ENCODE measurements at places on chromosomes 11 and 22. TPM values are rescaled to one million over a fixed set of nuclear protein-coding genes. Genes with fewer than 3 reads are reported as not detected.

DNA sequence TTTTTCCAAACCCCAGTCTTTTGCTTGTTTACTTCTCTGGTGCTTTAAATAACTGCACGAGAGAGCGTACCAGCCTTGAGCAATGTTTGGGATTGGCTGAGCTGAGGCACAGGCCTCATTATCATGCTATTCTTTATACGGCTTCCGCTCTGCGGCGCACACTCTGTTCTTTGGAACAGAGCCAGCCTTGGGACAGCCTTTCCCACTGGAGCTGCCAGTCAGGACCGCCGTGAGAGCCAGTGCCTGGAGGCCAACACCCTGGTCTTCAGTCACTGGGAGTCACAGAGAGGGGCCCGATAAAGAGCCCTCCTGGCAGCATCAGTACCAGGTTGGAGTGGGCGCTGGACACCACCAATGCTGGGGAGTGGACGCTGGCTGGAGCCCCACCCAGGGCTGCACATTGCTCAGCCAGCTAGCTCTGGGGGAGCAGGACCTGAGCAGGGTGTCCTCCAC lies 125.6 kb downstream of the BCR start:
- DNase-seq = peak; percentile 92

DNA sequence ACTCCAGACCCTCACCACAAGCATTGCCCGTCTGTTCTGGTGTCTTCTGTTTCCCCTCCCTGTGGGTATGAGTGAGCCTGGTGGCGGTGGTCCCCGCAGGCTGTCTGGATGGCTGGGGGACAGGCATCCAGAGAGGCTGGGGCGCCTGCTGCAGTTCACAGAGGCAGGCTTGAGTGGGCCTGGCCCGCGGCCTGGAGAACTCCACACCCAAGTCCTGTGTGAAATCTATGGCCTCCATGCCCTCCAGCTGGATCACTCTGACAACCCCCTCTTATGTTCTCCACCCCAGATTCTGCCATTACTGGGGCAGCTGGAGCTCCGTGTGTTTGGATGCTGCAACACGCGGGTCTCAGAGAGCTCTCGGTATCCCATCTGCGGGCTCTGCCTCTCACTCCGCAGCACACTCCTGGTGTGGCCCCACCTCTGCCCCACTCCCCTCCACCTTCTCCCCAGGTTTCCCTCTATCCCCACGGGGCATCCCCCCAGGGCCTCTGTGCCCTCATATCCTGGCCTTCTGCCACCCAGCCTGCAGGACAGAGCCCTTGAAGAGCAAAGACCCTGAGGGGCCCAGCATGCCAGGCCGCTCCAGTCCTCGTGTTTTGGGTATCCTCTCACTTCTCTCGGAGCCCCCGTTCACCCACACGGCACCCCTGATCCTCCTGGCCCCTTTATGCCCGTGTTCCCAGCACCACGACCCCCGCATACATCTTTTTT lies 31.3 kb downstream of the LRRC74B start:
- DNase-seq = no peak

DNA sequence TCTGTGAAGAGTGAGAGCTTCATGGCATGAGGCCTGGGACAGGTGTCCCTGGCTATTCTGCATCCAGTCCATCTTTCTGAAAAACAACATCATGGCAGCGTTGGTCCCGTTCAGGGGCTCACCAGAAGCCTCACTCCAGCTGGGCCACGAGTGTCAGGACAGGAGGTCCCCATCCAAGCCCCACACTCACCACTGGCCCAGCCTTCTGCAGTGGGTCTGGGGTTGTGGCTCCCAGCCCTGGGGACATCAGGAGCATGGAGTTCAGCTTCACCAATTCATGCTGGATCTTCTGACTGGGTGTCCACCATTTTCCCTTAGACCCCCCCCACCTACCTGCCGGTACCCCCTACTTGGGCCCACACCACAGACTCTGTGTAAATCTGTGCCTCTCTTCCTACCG lies 400.3 kb downstream of the BRD1 start:
- DNase-seq = no peak

- no peak for DNase-seq
Observed at GRCh38 chr11:102798012-102798746, at the start of gene MMP1. TSS of gene MMP1 (minus strand) at chr11:102798160. CDS start at chr11:102798092, 68 bp downstream.

GRCh38 chr11:95565724-95566141 lies 223.8 kb downstream of the FAM76B start:
- DNase-seq = no peak

- DNase-seq = no peak
Observed at GRCh38 chr11:92804388-92804966, 165.0 kb upstream of the MTNR1B start.

GRCh38 chr11:100769165-100769564 lies 82.1 kb downstream of the ARHGAP42 start:
- no peak for DNase-seq

- DNase-seq = peak; percentile 82
Observed at GRCh38 chr11:86483940-86484794, 109.5 kb downstream of the CCDC81 start.

DNA sequence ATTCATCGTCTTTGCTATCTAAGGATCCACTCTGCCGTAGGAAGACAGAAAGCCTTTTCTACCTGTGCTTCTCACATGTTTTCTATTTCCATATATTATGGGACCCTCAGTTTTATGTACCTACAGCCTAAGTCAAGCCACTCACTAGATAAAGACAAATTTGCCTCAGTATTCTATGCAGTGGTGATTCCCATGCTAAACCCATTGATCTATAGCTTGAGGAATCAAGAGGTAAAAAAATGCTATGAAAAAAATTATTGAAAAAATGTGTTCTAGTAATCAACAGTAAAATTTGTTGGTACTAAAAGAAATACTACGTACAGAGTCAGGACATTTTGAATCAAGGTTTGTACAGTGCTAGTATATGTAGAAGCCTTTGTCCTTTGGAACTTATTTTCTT lies 18.1 kb upstream of the OR5AL1 start:
- DNase-seq = no peak

GRCh38 chr11:22984045-22984444 lies 123.8 kb upstream of the CCDC179 start:
- no peak for DNase-seq

DNA sequence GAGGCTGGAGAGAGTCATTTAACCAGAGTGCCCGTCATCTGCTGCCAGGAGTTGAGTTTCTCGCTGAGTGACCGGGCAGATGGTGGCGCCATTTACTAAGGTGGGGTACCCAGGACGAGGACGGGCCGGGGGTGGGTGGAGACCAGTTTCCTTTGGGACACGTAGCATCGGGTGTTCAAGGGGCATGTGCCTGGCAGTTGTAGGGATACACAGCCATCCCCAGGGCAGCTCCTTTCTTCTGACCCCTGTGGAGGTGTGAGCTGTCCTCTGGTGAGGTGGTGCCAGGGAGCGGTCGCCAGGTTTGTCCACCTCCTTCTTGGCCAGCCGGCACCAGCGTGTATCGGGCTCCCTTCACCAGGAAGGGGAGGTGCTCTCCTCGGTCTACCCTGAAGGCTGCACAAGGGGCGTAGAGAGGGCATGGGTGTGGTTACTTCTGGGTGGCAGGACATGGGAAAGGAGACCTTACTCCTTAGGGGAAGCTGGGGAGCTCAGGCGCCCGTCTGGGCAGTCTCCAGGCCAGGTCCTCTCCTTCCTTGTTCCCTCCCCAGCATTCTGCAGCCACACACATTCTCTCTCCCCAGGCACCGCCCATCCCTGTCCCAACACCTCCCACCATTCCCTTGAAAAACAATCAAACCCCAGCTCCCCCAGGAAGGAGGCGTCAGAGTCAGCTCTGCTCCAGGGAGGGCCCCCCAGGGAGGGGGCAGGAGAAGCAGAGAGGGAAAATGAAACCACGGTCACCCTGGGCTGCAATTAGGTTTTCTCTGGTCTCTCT lies 10.3 kb upstream of the MB start:
- DNase-seq = peak; percentile 90

DNA sequence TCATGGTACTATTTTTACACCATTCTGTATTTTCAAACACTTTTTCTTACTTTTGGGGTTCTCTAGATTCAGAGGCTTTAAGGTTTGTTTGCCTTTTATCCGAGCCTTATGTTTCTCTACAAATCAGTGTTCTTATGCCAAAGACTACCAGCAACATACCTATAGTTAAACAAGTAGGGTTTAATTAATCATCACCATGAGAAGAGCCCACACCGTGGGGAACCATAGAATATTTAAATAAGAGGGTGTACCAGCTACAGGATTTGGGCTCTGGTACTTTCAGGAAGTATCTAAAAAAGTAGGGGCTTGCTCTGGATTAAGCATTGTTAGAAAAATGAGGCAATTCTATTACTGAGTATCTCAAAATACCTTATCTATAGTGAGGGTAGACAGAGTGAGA lies 25.7 kb downstream of the TMEM225 start:
- no peak for DNase-seq

- no peak for DNase-seq
Observed at GRCh38 chr11:134036492-134037045, 32.3 kb upstream of the JAM3 start.

GRCh38 chr22:38831166-38831945 lies 12.5 kb downstream of the NPTXR start:
- no peak for DNase-seq

DNA sequence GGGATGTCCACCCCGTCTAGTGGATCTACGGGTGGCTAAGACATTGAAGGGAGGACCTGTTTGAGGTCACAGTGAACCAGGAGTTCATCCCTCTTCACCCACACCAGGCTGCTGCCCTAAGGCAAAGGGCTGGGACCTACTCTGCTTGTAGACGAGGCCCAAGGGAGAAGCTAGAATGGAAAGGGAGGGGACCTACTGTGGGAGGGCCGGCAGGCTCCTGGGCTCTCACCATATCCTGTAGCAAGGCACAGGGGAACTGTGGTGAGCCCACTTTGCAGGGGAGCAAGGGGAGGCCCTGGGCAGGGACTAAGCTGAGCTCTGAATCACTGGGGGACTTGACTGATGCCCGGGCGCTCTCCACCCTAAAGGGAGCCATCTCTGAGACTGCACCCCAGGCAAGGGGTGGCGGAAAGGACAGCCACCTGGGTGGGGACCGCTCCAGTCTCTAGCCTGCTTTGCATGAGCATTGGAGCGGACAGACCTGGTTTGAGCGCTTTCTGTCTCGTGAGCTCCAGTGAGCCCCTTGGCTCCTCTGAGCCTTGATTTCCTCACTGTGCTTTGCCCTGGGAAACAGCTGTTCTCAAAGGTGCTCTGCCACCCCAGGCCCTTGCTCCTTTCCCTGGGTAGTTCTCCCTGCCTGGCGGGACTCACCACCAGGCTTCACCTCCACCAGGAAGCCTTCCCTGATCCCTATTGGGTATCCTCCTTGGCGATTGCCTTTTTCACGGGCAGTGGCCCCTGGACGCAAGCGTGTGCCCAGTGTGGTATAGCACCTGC lies 24.2 kb downstream of the PARVG start:
- DNase-seq = no peak

GRCh38 chr22:24068377-24068680 lies 57.2 kb downstream of the CABIN1 start:
- DNase-seq = no peak

- no peak for DNase-seq
Observed at GRCh38 chr22:50027639-50028537, 15.3 kb upstream of the IL17REL start.

- DNase-seq = no peak
Observed at GRCh38 chr22:19576460-19577421, 52.5 kb upstream of the CLDN5 start.

DNA sequence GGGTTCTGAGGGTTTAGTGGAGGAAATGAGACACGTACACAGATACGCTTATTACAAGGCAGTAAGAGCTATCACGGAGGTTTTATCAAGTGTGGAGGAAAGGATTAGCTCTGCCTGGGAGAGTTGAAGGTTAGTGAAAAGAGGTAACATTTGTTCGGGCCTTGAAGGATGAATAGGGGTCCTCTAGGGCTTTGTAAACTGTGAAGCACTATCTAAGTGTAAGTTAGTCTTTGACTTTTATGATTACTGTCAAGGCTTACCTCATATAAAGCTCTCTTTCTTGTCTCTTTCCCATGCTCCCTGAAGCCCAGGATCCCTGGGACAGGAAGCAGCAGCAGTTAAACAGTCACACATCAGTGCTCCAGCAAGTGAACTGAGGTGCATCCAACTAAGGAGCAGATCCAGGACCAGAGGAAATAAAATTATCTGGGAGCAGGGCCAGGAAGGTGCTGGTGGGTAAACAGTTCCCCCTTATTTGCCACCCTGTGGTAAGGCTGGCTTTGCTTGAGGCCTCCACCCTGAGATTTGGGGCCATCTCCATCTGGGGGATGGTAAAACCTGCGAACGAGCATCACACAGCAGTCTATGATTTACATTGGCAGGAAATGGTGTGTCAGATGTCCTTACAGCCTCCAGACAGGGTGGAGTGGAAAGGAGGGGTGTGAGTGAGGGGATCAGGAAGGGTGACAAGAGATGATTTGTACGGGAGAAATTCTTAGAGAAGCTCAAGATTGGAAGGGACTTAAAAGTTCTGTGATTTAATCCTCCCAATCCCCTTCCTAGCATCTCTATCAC lies 27.2 kb downstream of the GVQW3 start:
- no peak for DNase-seq

- peak; percentile 69 for DNase-seq
Observed at GRCh38 chr11:47161134-47161854, 15.4 kb downstream of the ARFGAP2 start.

DNA sequence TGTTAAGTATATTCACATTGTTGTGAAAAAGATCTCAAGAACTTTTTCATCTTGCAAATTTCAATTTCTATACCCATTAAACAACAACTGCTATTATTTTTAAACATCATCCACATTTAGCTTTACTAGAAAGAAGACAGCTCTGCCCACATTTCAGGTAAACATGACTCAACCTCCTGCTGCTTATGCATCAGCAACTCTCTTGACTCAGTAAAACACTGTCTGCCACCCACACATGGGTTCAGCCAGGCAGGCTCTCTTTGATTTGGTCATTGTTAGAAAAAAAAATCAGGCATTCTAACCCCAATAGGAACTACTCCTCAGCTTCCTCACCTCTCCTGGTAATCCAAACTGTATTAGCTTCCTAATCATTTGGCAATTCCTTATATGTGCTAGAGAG lies 5.1 kb upstream of the ENDOD1 start:
- no peak for DNase-seq

DNA sequence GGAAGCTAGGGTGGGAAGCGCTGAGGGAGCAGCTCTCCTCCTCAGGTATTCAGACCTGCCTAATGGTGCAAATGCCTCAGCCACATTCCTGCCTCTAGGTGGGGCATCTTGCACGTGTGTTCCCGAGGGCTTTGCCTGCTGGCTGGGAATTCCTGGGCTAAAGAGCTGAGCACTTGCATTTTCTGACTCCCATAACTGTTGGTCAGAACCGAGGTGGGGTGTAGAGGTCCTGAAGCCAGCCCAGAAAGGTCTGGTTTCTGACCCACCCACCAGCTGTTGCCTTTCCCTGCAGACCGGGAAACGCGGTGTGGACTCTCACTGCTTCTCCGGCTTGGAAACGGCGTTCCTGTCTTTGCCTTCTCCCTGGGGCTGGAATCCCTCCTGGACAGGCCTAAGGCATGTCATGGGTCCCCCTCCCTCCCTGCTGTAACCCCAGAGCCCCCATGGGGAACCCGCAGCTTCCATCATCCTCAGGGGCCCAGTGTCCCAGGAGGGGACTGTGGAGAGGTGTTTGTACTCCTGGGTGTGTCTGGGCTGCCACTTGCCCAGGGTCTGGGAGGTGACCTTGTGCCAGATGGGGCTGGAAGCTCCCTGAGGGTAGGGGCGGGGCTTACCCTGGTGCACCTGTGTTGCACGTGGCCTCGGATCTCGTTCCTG lies 24.0 kb upstream of the SMIM38 start:
- DNase-seq = peak; percentile 70

The WBP2NL gene
- 0.22 TPM for total RNA-seq

The DDI1 gene
- not detected for total RNA-seq

The NRGN gene
- total RNA-seq = 2.2 TPM

The VSIG2 gene
- total RNA-seq = 6.3 TPM

The SLC25A18 gene
- total RNA-seq = 3.6 TPM

The DENND6B gene
- total RNA-seq = 0.85 TPM

The MPEG1 gene
- total RNA-seq = 5.2 TPM

The PGR gene
- 8.2 TPM for total RNA-seq

The TIMM10 gene
- total RNA-seq = 27.3 TPM

The MIAT gene
- 0.19 TPM for total RNA-seq

The C11orf42 gene
- total RNA-seq = not detected

The OR4C3 gene
- not detected for total RNA-seq
